ENCODE measurements at places on chromosomes 12 and 14.

GRCh38 chr12:57210926-57211692, 5.5 kb upstream of the NXPH4 start:
- no peak for DNase-seq

- no peak for DNase-seq
Observed at GRCh38 chr14:32620724-32621123, 291.6 kb downstream of the AKAP6 start.

- no peak for DNase-seq
Observed at GRCh38 chr12:68769941-68770340, 24.0 kb downstream of the SLC35E3 start.

DNA sequence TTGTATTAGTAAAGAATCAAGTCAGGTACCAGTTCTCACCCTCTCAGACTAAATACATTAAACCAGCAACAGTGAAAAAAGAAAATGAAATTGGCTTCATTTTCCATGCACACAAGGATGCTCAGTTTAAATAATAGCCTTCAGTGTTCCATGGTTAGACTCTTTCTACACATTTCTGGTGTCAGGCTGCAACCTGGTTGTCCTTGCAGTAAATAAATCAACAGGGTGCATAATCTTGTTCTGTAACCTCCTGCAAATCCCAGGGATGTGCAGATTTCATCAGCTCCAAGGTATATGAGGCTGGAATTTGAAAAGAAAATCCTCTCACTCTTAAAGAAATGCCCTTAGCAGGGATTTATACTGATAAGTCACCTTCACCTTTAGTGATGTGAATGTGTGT, 46.7 kb upstream of the BTG1 start:
- no peak for DNase-seq

- no peak for DNase-seq
Observed at GRCh38 chr12:32947206-32948067, 50.9 kb upstream of the PKP2 start.

- no peak for DNase-seq
Observed at GRCh38 chr12:34097213-34097612, 74.9 kb downstream of the ALG10 start.

GRCh38 chr12:119060847-119061796, 79.8 kb downstream of the SRRM4 start:
- DNase-seq: peak; percentile 90

GRCh38 chr12:128318946-128319345, 52.0 kb downstream of the TMEM132C start:
- DNase-seq: no peak
